ENCODE measurements at places on chromosomes 3 and 15. TPM values are rescaled to one million over a fixed set of nuclear protein-coding genes. Genes with fewer than 3 reads are reported as not detected.

EXD1 gene
- not detected for polyA plus RNA-seq

DVL3 gene
- polyA plus RNA-seq: 61.2 TPM

SEMA3F gene
- polyA plus RNA-seq: 80.1 TPM

GRCh38 chr3:24401811-24402185 is 92.9 kb downstream of the THRB start:
- no peak for DNase-seq

DNA sequence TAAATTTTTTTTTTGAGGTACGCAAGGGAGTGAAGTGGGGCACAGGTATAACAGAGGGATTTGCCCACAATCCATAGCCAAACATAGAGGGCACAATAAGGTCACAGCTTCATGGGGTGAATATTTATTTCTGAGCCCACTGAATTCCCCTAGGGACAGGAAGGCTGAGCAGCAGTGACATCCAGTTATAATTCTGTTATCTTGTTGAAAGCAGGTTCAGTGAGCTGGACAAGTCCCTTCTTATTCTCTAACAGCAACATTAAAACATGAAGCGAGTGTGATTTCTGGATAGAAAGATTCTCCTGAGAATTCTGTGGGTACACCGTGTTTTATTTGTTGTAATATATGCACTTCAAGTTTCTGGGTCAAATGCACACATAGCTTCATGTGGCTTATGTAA is 538.2 kb downstream of the NAALADL2 start:
- DNase-seq: no peak
